ENCODE measurements at places on chromosomes 6 and 20.
A peak's percentile ranks its signal among the peaks of the same experiment; 100 is the strongest.

- DNase-seq: no peak
Observed at GRCh38 chr6:43639984-43640800, 4.6 kb downstream of the MAD2L1BP start.

DNA sequence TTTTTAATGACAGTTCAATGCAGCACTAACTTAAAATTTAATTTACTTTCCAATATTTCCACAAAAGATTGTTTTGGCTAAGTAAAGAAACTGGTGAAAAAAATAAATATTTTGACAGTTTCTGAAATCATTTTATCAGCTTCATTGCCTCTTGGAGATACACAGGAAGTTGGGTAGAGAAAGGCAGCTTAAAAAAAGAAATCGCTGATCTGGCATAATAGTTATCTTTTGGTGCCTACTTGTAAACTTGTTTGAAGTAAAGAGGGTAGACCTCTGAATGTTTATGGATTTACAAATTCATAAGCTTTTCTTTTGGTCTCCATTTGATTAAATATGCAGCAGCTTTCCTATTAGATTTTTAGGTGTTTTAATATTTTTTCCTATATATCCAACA is 103.4 kb downstream of the RTN4IP1 start:
- no peak for DNase-seq

- DNase-seq: no peak
Observed at GRCh38 chr20:40978761-40979160, 49.9 kb upstream of the TOP1 start.

DNA sequence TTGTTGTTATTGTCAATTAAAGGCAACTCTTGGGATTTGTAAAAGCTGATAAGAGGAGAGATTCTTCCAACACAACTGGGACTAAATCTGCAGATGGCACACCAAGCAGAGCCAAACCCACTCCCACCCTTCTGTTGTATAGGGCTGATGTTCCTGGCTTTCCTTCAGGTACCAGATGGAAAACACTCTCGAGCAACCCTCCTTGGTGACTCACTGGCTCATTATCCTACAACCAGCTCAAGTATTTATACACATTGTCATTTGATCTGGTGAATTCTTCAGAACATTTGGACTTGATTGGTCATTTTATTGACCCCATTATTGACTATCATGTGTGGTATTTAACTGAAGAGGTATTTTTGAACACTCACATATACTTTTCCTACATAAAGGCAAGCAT is 190.3 kb upstream of the PCSK2 start:
- DNase-seq: no peak

GRCh38 chr6:125863023-125863422 is 72.3 kb downstream of the NCOA7 start:
- no peak for DNase-seq

GRCh38 chr6:44058617-44059358 is 68.5 kb downstream of the MRPL14 start:
- peak; percentile 85 for DNase-seq

GRCh38 chr6:42426191-42426590 is 25.5 kb downstream of the TRERF1 start:
- DNase-seq: no peak

Data from smooth muscle cell of the brain vasculature (primary cell).